ENCODE measurements at places on chromosomes 4 and X.

DNA sequence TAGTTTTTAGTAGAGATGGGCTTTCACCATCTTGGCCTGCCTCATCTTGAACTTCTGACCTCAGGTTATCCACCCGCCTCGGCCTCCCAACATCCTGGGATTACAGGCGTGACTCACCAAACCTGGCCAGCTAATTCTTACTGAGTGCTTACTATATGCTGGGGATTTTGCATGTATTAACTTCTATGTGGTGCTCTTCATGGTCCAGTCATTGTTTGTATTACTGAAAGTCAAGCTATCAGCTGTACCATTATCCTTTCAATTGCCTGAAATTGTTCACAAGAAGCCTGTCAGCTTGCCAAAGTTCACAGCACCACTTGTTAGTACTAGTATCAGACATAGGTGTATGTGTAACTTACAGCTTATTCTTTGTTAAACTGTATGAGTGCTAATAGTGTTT, 1272.1 kb downstream of the ARAP2 start:
- no peak for DNase-seq

DNA sequence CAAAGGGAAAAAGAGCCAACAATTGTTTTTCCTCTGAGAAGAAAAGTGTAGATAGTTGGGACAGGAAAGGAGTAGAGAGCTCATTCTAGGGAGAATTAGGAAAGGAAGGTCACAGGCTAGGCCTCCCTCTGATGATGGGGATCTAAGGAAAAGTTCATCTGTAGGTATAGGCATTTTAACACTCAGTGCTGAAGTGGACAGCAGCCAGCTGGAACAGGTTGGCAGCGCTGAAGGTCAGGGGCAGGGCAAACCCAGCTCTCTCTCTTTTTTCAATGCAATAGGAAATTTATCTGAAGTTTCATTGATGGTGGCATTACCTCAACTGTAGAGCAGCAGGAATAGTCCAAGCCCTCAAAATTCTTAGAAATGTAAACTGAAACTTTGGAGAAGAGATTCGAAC, 98.5 kb upstream of the ETNPPL start:
- DNase-seq: peak; percentile 33

DNA sequence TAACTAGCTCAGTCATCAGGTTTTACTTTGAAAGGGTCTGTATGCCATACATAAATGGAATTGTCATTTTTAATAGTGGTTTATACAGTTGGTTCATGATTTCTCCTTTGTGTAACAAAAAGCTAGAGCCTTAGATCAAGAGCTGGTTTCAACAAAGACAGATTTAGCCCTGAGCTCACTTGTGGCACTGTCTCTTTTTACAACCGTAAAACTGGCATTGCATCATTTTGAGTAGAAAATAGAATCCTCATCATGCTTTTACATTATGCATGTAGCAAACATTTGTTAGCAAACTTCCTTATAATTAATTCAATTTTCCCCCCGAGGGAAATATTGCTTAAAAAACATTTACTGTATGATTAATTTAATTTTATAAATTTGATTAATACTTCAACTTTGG, 1871.5 kb downstream of the ARAP2 start:
- DNase-seq: no peak

DNA sequence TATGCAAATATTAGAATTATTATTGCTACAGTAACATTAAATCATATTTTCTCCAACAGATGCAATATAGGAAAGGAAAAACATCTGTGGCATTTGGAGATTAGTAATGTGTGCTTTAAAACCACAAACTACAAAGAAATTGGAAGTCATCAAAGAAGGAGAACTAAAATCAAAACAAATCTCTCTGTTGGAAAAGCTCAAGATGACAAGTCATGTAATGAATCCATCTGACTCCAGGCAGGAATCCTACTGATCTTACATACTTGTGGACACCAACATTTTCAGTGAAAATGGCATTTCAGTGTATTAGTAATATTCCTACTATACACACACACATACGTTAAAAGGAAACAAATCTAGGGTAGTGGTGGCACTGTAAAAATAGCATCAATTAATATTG, 98.2 kb downstream of the SLC39A8 start:
- DNase-seq: peak; percentile 25

DNA sequence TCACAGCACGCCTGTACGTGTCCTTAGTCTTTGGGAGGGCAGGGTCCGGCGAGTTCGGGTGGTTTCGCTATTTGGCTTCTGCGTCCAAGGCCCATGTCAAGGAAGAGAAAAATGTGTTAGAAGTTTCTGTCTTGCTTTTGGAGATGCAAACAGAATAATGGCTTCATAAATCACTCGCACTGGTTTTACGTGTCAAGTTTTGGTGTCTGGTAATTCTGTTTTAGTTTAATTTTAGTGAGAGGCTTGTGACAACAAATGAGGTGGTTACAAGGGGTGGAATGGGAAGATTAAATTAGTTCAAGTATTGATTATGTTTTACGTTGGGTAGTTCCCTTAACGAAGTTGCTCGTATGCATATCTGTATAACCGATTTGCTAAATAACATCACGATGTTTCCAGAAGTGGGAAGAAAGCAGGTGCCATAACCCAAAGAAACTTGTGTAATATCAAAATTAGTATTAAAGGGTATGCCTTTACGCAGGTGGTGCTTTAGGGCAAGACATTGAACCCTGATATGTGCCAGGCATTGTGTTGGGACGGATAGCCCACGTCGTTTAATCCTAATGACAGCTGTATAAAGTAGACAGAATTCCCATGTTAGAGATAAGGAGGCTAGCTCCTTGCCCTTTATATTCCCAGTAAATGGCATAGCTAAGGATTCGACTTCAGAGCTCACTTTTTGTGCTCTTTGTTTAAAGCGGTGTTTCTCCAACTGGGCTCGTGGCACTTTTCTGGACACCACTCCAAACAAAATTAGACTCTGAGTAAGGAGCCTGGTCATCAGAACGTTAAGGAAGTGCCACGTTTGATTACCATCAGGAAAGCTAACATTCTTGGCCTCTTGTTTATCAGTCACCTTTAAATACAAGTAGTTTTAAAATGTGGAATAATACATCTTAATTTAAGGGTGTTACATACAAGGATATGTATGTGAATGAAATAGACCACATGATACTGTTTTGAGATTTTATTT, 843 bp downstream of the RPL34 start:
- DNase-seq: no peak

DNA sequence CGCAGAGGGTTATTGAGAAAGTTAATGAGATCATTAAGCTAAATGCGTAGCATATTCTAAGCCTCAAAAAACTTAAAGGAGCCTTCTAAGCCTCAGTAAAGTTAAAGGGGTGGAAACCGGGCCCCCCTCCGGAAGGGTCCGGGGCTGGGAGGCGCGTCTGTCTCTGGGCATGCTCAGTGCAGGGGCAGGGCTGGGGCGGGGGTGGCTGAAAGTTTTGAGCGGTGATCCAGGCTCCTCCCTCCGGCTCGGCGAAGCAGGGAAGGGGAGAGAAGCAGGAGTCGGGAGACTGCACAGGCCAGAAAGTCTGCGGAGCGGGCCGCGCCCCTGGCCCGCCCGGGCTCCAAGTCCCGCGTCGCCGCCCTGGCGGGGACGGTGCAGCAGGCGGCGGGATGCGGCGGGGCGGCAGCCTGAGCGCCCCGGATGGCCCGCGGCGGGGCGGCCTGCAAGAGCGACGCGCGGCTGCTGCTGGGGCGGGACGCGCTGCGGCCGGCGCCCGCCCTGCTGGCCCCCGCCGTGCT, at the start of gene EVC:
Gene EVC (plus strand): TSS at position 241 of the 518 bp plus-strand sequence. CDS start 180 bp downstream, at position 421.
- DNase-seq: peak; percentile 88

DNA sequence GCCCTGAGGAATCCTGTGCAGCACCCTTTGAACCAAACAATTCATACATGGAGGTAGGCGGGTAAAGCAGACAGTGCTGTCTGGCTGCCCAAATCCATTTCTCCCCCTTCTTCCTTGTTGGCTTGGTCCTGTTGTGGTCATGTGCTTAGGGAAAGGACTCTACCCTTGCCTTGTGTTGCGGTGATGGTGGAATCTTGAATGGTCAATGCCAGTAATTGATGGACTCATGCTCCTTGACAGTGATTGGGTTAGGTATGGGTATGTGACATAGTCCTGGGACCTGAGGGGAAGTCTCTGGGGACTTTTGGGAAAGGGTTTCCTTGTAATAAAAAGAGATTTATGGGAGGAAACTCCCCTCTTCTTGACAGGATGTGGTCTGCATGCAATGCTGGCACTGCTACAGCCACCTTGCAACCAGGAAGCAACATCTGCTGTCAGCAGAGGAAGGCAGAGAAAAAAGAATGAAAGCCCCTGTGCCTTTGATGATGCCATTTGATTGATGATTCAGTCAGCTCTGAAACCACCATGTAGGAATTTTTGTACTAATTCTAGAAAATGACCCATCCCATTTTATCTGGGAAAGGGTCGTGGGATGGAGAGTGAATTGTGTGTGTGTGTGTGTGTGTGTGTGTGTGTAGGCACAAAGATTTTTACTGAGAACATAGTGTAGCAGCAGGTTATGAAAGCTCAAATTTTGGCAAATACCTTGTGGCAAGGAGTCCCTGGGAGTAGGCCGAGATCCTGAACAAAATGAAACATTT, 30.0 kb upstream of the HUWE1 start:
- DNase-seq: no peak

- no peak for DNase-seq
These were observed 217.2 kb upstream of the BOD1L1 start for GRCh38 chr4:13844740-13845139.

GRCh38 chr4:118682928-118683327, 2.3 kb upstream of the METTL14 start:
- peak; percentile 52 for DNase-seq

GRCh38 chrX:64739792-64740378, 236.4 kb downstream of the ZC4H2 start:
- DNase-seq: no peak

GRCh38 chr4:2702361-2702760, 53.8 kb downstream of the TNIP2 start:
- no peak for DNase-seq

DNA sequence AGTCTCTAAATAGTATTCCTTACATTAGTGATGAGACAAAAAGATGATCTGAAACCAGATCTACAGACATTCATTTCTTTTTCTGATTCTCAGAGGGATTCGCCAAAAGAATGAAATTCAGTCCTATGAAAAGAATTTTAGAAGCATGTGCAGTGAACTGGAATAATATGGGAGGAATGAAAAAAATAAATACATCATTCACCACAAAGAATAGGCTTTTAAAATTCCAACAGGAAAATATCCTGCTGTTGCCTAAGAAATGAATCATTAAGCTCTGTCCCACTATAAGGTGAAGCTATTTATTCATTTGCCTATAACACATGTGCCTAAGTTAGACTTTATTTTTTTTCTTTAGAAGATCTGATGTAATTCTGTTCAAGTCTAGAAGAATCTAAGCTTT, 165.9 kb downstream of the IL15 start:
- peak; percentile 93 for DNase-seq

GRCh38 chrX:23482561-23482960, 147.9 kb downstream of the PTCHD1 start:
- DNase-seq: no peak

GRCh38 chr4:5784021-5784420, 73.0 kb downstream of the EVC start:
- no peak for DNase-seq

- no peak for DNase-seq
These were observed 167.2 kb downstream of the CEP135 start for GRCh38 chr4:56115898-56116297.

Data from fibroblast of skin of back (primary cell).